ENCODE measurements at places on chromosomes 11 and 22.

DNA sequence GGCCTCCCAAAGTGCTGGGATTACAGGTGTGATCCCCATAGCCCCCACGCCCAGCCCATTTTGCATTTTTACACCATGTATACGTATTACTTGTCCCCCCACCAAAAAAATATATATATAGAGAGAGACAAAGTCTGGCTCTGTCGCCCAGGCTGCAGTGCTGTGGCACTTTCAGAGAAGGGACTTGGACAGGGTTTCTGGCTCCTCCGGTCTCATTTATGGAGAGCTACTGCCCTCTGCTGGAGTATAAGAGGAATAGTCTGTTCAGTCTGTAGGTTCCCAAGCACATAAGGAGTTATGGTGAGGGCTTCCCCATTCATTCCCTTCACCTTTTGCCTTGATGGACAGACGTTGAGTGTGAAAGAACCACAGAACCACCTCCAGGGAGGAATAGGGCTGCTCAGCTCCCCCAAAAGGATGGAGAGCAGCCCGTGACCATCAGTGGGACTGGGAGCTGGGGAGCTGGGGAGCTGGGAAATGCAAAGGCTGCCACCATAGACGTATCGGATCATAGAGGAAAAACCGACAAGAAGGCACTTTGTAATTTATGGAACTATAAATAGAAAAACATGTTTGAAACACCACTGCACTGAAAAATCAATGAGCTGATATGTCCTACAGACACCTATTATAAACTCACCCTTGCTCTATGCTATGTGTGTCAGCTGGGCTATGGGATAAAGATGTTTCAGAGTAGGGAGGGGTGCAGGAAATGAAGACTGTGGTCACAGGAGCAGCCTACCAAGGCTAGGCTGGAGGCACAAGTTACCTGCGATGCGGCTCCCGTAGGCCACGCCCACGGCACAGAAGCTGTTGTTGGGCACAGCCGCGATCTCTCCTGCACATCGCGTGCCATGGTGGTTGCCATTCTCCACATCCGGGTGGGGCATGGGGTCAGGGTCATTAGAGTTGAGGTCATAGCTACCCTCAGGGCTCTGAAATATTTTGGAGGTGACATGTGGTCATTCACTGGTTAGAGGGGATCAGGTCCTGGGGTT lies 5.2 kb downstream of the PCSK7 start:
- no peak for DNase-seq

GRCh38 chr11:2214527-2215229 lies 43.1 kb upstream of the TH start:
- DNase-seq = no peak

GRCh38 chr11:70095541-70096252 lies 17.6 kb downstream of the ANO1 start:
- DNase-seq = no peak

GRCh38 chr22:36183446-36183845 lies 18.2 kb downstream of the APOL4 start:
- DNase-seq = no peak

GRCh38 chr11:117083011-117083935 lies 15.0 kb downstream of the SIK3 start:
- no peak for DNase-seq

DNA sequence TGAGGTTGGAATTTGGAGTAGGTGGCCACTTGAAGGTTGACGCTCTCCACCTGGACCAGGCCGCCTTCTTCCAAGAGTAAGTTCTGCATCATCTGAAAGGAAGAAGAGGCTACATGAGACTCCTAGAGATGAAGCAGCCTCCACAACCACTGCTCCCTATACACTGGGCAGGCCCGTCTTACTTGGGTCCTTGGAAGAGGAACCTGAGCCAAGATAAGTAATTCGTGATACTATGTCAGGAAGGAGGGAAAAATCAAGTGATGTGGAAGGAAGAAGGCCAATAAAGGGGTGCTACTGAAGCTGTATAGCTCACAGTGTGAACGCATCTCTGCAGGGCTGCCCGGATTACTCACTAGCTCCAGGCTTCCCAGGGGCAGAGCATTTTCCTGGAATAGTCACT lies 11.1 kb downstream of the UFD1 start:
- no peak for DNase-seq

DNA sequence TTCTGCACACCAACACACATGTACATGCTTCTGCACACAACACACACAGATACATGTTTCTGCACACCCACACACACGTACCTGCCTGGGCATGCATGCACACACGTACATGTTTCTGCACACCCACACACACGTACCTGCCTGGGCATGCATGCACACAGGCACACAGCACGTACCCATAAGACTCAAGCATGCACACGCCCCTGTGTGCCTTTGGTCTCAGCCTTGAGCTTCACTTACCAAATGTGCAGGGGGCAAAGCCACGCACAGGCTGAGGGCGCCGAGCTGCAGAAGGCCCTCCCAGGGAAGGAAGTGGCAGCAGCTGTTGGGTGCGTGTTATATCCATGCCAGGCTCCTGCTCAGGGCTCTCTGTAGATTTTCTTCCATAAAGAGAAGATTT lies 34.7 kb upstream of the SMIM38 start:
- DNase-seq = no peak

DNA sequence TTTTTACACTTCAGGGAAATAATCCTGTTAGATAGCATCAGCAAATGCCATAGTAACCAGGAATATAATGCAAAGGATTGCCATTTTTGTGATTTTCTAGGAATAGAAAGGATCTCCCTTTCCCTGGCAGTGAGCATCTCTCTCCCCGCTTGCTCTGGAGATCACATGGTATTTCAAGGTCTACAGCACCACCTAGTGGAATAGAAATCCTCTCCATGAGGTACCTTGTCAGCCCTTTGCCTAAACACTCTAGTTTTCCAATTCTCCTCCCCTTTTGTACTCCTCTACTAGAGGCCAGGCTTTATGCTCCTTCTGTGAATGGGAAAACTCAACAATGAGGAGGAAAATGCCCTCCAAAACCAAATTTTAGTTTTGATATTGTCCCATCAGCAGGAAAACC lies 78.4 kb downstream of the XRRA1 start:
- no peak for DNase-seq

DNA sequence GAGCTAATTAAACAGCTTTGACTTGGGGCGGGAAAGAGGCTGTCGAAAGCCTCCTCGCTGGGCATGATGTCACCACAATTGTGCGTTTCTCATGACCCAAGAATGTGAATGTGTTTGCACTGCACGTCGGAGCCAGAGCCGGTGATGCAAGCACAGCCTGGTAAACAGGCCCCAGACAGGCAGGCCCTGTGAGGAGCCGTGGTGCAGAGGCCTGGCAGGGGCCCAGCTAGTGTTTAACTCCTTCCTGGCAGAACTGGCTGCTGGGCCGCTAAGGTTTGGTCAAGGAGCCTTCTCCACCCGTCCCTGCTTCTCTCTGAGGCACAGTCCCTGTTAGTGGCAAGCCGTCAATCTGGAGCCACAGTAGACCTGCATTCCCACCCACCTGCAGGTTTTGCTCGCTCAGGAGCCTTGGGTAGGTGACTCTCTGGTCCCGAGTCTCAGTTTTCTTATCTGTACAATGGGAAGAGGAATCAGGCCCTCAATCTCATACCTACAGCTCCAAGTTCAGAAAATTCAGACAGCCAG lies 25.4 kb upstream of the SMTN start:
- no peak for DNase-seq

- no peak for DNase-seq
Observed at GRCh38 chr11:43381802-43382201, 23.1 kb downstream of the TTC17 start.

DNA sequence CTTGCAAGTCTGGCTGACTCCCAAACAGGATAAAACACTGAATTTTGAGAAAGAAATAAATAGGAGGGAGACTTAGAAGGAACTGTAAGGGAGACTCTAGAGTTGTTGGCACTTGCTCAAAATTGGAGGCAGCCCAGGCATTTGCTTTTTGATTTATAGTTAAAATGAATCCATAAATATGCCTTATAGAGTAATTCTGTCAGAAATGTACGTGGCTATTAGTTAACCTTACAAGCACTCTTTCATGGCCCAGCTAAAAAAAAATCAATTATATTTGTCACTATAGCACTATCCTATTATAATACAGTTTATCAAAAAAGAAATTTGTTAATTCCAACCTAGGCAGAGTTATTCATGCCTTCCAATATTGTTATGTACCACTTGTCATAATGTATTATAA lies 1000.0 kb upstream of the CHORDC1 start:
- DNase-seq = no peak

GRCh38 chr11:115765803-115766239 lies 261.6 kb upstream of the CADM1 start:
- DNase-seq = no peak

- no peak for DNase-seq
Observed at GRCh38 chr11:12377106-12377823, at the start of gene PARVA. Gene PARVA (plus strand): TSS chr11:12377571. CDS start chr11:12377648, 77 bp downstream.

DNA sequence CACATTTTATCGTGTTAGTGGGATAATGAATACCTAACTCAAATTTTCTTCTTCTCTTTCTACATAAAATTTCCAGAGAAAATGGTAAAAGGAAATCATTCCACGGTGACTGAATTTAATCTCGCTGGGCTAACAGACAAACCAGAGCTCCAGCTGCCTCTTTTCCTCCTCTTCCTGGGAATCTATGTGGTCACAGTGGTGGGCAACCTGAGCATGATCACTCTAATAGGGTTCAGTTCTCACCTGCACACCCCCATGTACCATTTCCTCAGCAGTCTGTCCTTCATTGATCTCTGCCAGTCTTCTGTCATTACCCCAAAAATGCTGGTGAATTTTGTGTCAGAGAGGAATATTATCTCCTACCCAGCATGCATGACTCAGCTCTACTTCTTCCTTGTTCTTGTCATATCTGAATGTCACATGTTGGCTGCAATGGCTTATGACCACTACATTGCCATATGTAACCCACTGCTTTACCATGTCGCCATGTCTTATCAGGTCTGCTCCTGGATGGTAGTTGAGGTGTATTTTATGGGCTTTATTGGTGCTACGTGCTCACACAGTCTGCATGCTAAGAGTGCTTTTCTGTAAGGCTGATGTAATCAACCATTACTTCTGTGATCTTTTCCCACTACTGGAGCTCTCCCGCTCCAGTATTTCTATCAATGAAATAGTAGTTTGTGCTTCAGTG lies 24.1 kb downstream of the OR10D3 start:
- no peak for DNase-seq

GRCh38 chr11:61694602-61694939 lies 14.4 kb downstream of the DAGLA start:
- DNase-seq = no peak

DNA sequence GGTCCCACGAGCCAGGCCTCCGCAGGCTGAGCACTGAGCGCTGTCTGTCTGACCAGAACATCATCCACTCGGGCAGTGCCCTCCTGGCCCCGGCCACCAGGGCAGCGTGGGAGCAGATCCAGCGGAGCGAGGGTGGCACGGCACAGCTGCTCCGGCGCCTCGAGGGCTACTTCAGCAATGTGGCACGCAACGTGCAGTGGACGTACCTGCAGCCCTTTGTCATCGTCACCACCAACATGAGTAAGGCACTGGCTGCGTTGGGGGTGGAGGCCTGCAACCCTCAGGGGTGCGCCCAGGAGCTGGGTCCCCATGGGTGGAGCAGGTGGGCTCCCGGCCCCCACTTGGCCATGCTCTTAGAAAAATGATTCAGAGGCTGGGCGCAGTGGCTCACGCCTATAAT lies 49.7 kb upstream of the PRODH start:
- DNase-seq = no peak

- DNase-seq = no peak
Observed at GRCh38 chr11:128483211-128483788, 104.1 kb downstream of the ETS1 start.

DNA sequence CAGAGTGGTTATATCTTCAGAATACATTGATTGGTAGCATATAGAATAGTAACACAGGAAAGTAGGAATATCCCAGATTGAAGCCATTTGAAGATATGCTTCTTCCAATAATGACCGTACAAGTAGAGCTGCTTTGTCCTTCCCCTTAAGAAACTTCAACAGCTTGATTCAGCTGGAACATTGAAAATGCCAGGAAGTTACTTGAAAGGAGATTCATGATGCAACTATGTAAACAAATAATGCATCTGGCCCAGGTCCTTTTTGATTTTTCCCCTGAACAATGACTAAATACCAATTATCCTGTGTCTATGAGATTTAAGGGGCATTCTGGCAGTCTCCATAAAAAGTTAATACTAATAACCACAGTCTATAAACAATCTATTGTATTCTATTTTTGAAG lies 3.0 kb downstream of the DKK3 start:
- no peak for DNase-seq

DNA sequence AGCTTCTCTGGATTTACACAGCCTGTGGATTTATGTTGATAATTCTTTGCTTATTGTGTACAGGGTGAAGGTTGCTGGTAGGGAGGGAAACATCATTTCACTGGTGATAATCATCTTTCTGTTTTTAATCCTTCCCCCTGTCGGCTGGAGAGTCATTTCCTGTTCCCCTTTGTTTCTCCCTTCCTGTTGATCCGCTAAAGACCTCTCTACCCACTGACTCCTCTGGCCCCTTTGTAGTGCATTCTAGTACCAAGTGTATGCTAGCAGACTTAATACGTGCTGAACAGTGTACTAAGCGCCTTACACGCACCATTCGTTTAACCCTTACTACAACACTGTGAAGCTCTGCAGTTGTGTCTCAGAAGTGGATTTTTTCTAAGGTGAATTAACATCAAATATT lies 19.0 kb upstream of the OR9Q1 start:
- DNase-seq = no peak

GRCh38 chr11:43921561-43922294 lies 20.7 kb upstream of the C11orf96 start:
- DNase-seq = no peak

GRCh38 chr22:33051960-33052839 lies 6.0 kb downstream of the SYN3 start:
- no peak for DNase-seq

DNA sequence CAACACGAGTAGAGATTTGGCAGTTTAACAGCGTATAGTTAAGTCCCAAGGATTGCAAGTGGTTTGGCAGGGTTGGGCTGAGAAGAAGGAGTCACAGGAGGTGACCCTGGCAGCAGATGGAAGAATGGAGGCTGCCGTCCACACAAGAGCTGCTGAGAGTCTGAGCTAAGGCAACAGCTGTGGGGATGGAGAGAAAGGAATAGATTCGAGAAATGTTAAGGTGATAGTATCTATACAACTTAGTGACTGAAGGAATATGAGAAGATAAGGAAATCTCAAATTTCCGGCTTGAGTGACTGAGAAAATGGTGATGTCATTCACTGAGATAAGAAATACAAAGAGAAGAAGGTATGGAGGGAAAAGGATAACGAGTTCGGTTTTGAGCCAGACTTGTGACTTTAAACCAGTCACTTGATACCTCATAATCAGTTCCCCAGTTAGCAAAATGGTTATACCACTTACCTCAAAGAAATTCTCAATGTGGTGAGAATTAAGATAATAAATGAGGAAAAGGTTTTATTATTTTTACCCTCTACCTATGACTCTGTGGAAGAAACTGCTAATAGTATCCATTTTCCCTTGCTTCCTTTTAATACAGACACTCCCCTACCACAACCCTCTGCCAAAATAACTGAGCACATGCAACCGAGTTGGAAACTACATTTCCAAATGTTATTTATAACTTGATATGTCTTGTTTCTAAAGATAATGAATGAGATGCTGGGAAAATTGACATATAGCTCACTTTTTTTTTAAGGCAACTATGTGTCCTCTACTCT lies 30.7 kb downstream of the FAM168A start:
- DNase-seq = no peak

Data from activated CD8-positive, alpha-beta memory T cell treated with anti-CD3 and anti-CD28 coated beads, Interleukin-2, amount 50 U/mL, for 4 hours (primary cell).